NCI-H1092 treated with DMSO at 0.1 percent for 48 hours (cell line): ENCODE measurements at places on chromosomes 12 and 14.

GRCh38 chr12:44627387-44628166 lies 248.5 kb downstream of the NELL2 start:
- DNase-seq: peak; percentile 89

DNA sequence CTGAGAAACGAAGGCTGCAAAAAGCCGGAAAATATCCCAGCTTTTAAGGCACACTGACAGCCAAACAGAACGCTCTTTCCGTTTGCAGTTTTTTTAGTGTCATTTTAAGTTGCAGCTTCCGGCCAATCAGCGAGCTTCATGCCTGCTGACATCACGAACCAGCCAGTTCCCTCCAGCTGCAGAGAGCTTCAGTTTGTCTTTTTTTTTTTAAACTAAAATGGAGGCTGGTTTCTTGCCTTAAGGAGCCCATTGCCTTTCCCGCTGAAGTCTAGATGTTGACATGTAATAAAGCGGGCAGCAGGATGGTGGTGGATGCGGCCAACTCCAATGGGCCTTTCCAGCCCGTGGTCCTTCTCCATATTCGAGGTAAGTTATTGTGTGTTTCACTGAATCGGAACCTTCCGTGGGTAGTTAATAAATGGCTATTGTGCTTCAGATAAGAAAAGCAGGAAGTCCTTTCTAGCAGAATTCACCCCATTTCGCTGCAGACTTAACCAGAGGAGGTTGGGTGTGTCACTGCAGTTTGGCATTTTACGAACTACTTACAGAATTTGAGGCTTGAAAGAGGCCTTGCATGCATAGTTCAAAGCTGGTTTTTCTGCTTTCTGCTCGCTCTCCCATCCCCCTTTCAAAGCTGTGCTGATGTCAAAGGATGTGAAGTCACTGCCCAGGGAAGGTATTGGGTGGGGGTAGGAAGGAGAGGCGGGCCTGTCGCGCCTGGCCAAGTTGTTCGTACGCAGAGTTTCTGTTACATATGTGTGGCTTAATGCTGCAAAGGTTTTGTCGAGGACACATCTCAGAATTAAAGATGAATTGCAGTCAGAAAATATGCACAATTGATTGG lies 48.4 kb downstream of the PPP2R5C start:
- peak; percentile 95 for DNase-seq

DNA sequence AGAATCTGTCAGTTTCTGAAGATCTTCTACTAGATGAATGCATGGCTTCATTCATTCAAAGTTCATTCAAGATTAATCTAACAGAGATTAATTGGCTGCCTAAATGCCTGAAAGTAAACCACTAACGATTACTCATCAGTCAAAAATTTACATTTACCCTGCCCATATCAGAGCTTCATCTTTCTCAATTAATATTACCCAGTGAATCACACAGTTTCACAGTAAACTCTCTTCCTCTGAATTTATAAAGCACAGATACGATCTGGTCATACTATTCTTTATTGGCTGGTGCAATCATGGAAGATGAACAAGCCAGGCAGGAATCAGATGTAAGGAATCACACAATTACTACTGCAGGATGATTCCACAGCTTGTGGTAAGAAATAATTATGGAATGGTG lies 377.7 kb downstream of the SLC16A7 start:
- DNase-seq: no peak

GRCh38 chr12:6471989-6472360 lies 1.5 kb upstream of the VAMP1 start:
- DNase-seq: no peak

- no peak for DNase-seq
These were observed 42.2 kb downstream of the TAOK3 start for GRCh38 chr12:118330421-118331018.

GRCh38 chr12:30003321-30003720 lies 219.6 kb upstream of the TMTC1 start:
- DNase-seq: no peak

GRCh38 chr14:88522393-88522792 lies 32.4 kb downstream of the PTPN21 start:
- no peak for DNase-seq

- DNase-seq: no peak
These were observed 16.9 kb upstream of the TFCP2 start for GRCh38 chr12:51189790-51190355.

GRCh38 chr14:79515158-79515557 lies 696.1 kb downstream of the DIO2 start:
- no peak for DNase-seq

DNA sequence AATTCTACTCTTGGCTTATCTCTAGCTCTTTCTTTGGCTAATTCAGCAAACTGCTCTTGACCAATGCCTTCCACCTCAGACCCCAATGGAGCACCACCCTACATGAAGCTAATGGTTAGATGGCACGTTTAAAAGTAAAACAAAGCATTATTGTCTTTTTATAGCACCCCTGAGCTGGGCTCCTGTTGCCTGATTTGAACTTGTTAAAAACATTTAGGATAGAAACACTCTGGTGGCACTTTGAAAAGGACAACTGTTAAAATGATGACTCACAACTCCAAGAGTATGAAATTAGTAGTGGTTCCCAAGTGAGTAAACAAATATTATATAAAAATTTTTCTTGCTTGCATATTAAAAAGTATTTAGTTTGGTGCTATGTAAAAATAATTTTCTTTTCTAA lies 299.6 kb upstream of the DCN start:
- DNase-seq: no peak

DNA sequence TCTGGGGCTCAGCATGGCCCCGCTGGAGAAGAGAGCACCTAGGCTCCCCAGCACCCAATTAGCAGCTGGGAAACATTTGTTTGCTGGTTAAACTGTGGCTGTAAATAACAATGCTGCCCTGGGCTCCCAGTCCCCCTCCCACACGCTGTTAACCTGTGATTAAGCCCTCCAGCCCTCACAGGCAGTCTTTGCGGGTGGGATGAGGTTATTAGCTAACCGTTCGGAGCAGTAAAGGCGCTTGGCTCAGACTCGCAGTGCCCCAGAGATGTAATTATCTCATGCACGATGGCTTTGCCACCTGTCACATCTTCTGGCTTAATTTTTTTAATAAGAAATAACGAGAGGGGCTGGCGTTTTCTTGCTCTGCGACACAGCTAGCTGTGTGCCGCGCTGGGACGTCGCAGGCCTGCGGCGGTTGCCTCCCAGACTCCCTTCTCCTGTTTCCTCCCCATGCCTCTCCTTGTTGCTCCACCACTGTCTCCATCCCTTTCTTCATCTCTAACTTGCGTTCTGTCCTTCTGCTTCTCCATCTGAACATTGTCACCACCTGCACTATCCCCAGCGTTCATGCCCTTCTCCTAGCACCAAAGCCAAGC lies 239.2 kb upstream of the FKBP4 start:
- DNase-seq: peak; percentile 30

DNA sequence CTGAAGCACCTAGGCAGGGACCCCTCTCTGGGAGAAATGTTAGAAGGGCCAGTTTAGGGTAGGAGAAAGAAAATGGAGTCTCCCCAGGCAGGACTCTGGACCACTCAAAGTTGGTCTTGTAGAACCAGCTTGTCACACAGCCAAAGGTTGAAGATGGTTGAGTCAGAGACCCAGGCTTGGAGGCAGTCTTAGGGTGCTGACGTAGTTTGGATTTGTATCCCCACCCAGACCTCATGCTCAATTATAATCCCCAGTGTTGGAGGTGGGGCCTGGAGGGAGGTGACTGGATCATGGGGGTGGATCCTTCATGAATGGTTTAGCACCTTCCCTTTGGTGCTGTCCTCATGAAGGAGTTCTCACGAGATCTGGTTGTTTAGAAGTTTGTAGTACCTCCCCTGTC lies 121.2 kb downstream of the CRACR2A start:
- DNase-seq: no peak

DNA sequence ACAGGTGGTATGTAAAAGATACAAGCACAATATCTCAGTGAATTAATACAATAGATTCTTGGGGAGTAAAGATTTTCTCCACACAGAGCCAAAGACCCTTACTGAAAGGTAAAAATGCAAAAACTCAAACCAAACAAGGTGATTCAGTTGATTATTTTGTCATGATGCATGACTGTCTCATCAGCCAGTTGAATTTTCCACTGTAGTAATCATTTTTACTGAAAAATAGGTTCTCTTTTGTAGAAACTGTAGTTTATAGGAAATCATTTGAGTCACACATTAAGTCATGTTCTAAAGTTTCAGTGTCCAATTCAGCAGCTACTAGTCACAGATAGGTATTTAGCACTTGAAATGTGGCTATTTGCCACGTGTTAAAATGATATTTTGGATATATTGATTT lies 53.6 kb downstream of the PPFIA2 start:
- DNase-seq: no peak

- DNase-seq: no peak
These were observed 283.5 kb downstream of the ZFP36L1 start for GRCh38 chr14:68509188-68509983.

GRCh38 chr14:67514650-67515385 lies 18.3 kb upstream of the PLEKHH1 start:
- peak; percentile 53 for DNase-seq

GRCh38 chr14:29391801-29392200 lies 535.8 kb downstream of the PRKD1 start:
- no peak for DNase-seq

- DNase-seq: no peak
These were observed 78.0 kb upstream of the SSTR1 start for GRCh38 chr14:38129705-38130104.

DNA sequence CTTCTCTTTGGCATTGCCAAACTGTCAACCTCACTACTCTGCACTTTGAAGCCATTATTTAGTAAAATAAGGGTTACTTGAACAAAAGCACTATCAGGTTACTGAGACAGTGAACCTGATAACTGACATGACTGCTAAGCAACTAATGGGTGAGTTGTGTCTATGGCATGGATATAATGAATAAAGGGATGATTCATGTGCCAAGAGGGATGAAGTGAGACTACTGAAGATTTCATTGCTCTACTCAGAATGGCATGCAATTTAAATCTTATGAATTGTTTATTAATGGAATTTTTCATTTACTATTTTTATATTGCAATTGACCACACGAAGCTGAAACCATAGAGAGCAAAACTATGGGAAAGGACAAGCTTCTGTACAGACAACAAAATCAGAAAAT lies 74.4 kb downstream of the CEP128 start:
- no peak for DNase-seq
